Fibroblast of gingiva (primary cell): ENCODE measurements at places on chromosomes 5 and 9.
A peak's percentile ranks its signal among the peaks of the same experiment; 100 is the strongest.

DNA sequence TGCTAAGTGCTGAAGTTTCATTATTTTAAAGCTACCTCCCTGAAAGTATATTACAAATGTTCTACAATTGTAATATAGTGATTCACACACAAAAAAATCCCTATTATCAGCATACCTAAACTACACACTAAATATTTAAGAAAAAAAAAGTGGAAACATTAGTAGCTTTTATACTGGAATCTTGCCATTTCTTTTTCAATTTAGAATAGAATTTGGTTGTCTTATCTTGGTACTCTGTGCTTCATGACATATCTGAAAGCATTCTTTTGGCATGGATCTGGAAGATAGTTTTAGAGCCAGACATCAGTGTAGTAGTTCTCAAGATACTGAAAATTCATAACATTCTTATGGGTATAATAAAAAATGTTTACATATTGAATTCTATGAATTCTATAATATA is 35.0 kb downstream of the SLC1A3 start:
- no peak for DNase-seq

DNA sequence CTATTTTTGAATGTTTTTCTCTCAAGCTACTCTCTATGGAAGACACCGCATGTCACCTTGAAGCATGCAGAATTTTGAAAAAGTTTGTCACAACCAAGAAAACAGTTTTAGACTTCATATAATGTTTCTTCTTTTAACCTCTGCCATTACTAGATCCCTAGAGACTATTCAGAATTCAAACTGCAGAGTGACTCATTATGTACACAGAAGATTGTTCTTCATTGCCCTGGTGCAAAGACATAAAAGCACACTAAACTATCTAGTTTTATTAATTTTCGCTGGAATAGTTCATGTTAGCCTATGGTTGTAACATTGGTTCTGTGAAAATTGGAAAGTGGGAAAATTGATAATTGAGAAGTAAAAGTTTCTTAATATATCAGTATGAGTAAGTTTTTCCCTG is 18.4 kb downstream of the F2RL2 start:
- peak; percentile 62 for DNase-seq

GRCh38 chr5:171420431-171421241 is 1.2 kb downstream of the FGF18 start:
- peak; percentile 77 for DNase-seq

- no peak for DNase-seq
These were observed 4.5 kb downstream of the PSAT1 start for GRCh38 chr9:78301466-78301865.

GRCh38 chr9:70534471-70534870 is 120.0 kb upstream of the KLF9 start:
- DNase-seq = no peak

- peak; percentile 75 for DNase-seq
These were observed 7.5 kb upstream of the RAPGEF1 start for GRCh38 chr9:131747352-131747751.

GRCh38 chr5:141966963-141967333 is 2.0 kb upstream of the RNF14 start:
- no peak for DNase-seq

DNA sequence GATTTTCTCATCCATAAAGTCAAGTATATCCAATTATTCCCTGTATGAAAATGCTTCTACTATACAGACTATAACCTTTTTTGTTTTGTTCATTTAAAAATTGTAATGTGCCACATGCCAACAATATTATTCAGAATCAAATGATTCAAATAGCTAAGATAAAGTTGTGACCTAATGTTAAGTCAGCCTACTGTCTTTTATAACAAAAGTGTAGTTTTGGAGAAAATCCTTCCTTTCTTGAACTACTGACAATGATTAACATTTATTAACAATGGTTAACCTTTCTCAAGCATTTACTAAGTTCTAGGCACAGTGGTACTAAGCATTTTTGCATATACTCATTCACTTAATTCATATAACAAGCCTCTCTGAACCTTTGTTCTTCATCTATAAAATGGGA is 25.0 kb downstream of the CSF2 start:
- DNase-seq = no peak

- peak; percentile 52 for DNase-seq
These were observed 14.4 kb downstream of the HNRNPK start for GRCh38 chr9:83965350-83966208.

- no peak for DNase-seq
These were observed 430.2 kb downstream of the DMAC1 start for GRCh38 chr9:7369384-7369821.

GRCh38 chr5:171672556-171672955 is 113.1 kb upstream of the SMIM23 start:
- DNase-seq = no peak
